IPS-NIHi11 (cell line): ENCODE measurements at places on chromosomes 13 and 19.

- no peak for DNase-seq
These were observed 15.9 kb upstream of the JUND start for GRCh38 chr19:18297308-18297707.

DNA sequence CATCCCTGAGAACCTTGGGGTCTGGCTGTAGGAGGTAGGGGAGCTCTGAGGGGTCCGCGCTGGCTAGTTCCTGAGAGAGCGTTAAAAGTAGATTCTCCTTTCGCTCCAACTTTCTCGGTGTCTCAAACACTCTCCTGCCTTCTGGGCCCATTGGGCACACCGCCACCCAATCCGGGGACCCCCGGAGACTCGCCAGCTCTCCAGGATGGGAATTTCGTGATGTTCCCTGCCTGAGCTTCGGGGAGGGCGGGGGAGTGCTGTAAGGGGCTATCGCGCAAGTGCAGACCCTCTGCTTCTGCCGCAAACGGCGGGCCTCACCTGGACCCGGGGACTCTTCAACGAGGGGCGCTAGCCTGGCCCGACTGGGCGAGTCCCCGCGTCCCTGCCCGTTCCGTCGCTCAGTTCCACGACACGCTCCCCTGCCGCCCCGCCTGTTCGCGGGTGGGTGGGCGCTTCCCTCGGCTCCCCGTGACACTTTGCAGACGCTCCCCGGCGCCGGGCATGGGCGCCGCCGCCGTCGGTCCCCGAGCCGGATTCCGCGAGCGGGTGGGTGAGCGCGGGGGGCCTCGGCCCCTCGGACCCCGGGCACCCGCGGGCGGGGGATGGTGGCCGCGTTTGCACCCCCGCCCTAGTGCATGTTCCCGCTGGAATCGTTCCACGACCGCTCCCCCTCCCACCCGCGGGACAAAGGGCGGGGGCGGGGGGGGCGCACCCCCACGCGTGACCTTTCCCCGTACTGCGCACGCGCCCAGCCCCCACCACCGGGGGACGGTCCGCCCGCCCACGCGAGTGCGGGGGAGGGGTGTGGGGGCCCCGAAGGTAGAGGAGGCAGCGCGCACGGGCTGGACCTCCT lies at the start of gene CCDC106:
Gene CCDC106 (plus strand): TSS at position 481 of the 853 bp plus-strand sequence. CDS start 835 bp downstream, outside the sequence.
- DNase-seq = peak; percentile 69

GRCh38 chr13:25330541-25330940 lies 29.1 kb downstream of the NUP58 start:
- DNase-seq = no peak

GRCh38 chr19:21314676-21315075 lies 14.5 kb downstream of the ZNF708 start:
- DNase-seq = no peak

DNA sequence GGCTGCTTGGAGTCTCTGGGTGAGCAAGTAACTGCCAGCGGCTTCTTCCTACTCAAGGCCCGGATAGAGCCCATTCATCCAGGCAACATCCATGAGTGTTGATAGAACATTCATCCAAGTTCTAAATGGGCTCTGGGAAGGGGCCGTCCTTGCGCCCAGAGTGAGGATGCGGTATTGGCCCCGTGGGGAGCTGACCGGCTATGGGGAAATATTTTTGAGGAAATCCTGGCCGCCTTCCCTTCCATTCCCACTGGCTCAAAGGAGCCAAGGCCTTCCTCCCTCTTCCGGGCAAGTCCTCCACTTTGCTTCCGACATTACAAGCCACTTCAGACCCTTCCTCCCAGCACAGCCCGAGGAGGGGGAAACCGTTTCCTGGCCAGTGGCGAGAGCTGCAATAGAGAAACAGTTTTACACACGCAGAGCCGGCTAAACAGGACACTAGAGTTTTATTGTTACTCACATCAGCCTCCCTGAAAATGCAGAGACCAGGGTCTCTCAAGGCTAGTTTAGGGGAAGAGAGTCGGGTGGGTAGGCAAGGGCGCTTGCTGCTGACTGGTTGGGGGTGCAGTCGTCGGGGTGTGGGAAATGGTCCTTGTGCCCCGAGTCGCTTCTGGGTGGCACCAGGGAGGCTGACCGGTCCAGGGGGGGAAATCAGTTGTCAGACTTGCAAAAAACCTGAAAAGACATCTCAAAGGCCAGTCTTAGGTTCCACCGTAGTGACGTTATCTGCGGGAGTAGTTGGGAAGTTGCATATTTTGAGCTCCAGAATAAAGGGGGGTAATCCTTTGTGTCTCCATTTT lies 37.5 kb downstream of the C13orf46 start:
- DNase-seq = no peak

- DNase-seq = no peak
These were observed 644 bp upstream of the RAVER1 start for GRCh38 chr19:10333758-10334587.

DNA sequence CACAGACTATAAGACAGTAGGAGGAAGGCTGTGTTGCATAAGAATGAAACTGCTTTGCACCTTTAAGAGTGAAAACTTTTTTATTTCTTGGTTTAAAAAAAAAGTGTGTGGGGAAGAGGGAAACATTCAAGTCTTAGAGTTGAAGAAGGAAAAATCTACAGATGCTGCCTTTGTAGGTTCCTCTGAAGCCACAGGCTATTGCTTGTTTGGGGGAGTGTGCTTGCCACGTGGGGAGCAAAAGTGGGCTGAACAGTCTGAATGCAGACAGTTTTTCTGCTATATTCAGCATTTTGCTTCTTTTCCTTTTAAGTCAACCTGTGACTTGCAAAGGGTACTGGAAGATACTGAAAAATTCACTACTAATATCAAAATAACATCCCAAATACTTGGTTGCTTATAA lies 36.9 kb downstream of the EFNB2 start:
- DNase-seq = no peak

- DNase-seq = no peak
These were observed 16.2 kb upstream of the DOCK9 start for GRCh38 chr13:98994080-98994479.

DNA sequence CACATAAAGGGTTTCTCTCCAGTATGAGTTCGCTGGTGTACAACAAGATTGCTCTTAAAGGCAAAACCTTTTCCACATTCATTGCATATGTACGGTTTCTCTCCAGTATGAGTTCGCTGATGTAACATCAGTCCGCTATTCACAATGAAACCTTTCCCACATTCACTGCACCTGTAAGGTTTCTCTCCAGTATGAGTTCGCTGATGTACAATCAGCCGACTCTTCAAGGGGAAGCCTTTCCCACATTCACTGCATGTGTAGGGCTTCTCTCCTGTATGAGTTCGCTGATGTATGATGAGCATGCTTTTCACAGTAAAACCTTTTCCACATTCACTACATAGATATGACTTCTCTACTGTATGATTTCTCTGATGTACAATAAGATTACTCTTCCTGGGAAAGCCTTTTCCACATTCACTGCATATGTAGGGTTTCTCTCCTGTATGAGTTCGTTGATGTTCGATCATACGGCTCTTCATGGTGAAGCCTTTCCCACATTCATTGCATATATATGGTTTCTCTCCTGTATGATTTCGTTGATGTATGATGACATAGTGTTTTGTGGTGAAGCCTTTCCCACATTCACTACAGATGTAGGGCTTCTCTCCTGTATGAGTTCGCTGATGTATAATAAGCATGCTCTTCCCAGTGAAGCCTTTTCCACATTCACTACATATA lies 6.0 kb upstream of the ZNF614 start:
- DNase-seq = no peak

DNA sequence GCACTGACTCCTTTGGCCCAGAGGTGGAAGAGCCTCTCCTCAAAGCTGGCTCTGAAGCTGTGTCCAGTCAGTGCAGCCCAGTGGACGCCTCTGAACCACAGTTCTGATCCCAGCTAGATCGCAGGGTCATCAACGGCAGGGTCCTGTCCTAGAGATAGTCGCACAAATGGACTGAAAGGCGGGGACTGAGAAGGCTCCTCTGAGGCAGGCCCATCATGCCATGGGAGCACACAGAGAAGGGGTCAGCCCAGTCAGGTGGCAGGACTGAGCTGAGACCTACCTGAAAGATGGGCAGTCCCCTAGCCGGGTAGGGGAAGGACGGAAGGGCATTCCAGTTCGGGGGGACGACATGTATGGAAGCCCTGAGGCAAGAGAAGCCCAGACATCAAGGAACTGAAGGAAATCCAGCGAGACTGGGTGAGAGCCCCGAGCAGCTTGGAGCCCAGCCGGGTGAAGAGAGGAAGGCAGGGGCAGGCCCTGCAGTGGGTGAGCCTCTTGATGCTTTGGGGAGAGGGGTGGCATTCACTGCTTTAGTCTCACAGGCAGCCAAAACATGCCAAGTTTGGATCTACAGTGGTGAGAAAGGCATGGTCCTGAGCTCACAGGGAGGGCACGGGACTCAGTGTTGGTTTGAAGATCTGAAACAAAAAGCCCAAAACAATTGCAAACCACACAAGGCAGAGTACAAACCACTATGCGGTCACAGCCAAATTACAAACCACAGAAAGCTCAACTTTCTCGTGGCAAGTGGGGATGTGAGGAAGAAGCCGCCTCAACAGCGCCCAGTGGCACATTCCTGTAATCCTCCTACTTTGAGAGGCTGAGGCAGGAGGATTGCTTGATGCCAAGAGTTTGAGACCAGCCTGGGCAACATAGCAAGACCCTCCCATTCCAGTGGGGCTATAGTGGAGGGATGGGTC lies 10.0 kb downstream of the CALM3 start:
- DNase-seq = peak; percentile 7

DNA sequence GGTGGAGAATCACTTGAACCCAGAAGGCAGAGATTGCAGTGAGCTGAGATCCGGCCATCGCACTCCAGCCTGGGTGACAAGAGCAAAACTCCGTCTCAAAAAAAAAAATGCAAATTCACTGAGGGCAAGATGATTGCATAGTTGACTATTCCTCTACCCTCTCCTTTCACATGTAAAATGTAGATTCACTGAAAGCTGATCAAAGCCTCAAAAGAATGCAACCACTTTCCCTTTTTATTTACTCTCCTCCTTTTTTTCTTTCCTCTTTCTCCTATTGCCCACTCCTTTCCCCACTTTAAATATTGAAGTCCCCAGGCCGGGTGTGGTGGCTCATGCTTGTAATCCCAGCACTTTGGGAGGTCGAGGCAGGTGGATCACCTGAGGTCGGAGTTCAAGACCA lies 6.3 kb downstream of the TEX101 start:
- no peak for DNase-seq
